ENCODE measurements at places on chromosomes 2 and 18. TPM values are rescaled to one million over a fixed set of nuclear protein-coding genes. Genes with fewer than 3 reads are reported as not detected.
A peak's percentile ranks its signal among the peaks of the same experiment; 100 is the strongest.

Gene PLEKHH2
- total RNA-seq = 2.1 TPM

Gene SDC1
- not detected for total RNA-seq

Gene KCNIP3
- total RNA-seq = not detected

Gene AMER3
- not detected for total RNA-seq

Gene SERPINB13
- not detected for total RNA-seq

Gene SH3BP4
- not detected for total RNA-seq

Gene REEP1
- 0.26 TPM for total RNA-seq

Gene SFXN5
- total RNA-seq = 10.3 TPM

Gene MYO1B
- 2.4 TPM for total RNA-seq

Gene PSMD14
- total RNA-seq = 80.1 TPM

Gene OXER1
- total RNA-seq = 0.13 TPM

Gene ZNF519
- total RNA-seq = 18.4 TPM

Gene ZNF516
- 3.7 TPM for total RNA-seq

Gene ARHGAP25
- 95.9 TPM for total RNA-seq

- ATAC-seq = no peak
Observed at GRCh38 chr2:37457401-37457901, 113.0 kb downstream of the QPCT start.

- ATAC-seq = no peak
Observed at GRCh38 chr2:105248316-105249070, 7.0 kb downstream of the GPR45 start.

GRCh38 chr2:96832754-96833507, 10.9 kb downstream of the ANKRD23 start:
- no peak for ATAC-seq

GRCh38 chr18:58847383-58848071, 17.1 kb upstream of the ZNF532 start:
- ATAC-seq = peak; percentile 23

- peak; percentile 57 for ATAC-seq
Observed at GRCh38 chr2:126720638-126721037, 64.7 kb downstream of the GYPC start.

GRCh38 chr2:191029280-191029950, 15.4 kb upstream of the STAT1 start:
- ATAC-seq = peak; percentile 15

GRCh38 chr2:239445771-239446524, 45.1 kb upstream of the HDAC4 start:
- no peak for ATAC-seq

DNA sequence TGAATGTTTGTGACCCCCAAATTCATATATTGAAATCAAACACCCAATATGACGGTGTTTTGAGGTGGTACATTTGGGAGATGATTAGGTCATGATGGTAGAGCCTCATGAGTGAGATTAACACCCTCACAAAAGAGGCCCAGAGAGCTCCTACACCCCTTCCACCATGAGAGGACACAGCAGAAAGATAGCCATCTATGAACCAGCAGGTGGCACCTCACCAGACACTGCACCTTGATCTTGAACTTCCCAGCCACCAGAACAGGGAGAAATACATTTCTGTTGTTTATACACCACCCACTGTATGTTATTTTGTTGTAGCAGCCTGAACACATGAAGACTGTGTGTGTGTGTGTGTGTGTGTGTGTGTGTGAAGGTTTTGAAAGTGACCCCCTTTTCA, 58.1 kb downstream of the ST3GAL5 start:
- ATAC-seq = no peak

DNA sequence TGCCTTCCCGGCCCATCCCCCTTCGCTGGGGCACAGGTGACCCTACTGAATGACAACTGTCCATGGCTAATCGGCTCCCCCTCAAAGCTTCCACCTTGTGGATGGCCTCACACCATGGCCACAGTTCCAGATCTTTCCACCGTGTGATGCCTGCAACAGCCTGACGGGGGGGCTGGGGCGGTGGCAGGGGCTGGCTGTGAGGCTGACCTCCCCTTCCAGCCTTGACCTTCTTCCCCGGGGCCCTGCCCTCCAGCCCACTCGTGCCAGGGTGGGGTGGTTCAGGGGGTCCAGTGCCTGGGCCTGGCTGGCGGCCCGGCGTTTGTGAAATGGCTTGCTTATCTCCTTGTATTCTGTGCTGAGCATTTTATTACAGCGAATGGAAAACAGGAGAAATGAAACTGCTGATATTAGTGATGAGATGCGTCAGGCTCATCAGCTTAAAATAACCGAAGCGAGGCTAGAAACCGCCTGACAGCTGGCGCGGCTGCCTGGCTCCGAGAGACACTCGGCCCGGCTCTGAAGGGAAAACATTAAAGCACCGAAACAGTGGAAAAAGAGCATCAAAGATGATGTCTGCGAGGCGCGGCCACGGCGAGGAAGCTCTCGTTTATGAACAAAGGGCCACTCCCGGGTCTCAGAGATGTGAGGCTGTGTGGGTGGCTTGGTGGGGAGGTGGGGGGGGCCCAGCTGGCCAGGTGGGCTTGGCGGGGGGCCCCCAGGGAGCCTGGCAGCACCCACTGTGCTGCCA, 916 bp upstream of the PDCD1 start:
- ATAC-seq = peak; percentile 39

- ATAC-seq = no peak
Observed at GRCh38 chr2:32752205-32752604, 124.4 kb downstream of the TTC27 start.

GRCh38 chr2:42907835-42908234, 115.5 kb upstream of the HAAO start:
- ATAC-seq = no peak

DNA sequence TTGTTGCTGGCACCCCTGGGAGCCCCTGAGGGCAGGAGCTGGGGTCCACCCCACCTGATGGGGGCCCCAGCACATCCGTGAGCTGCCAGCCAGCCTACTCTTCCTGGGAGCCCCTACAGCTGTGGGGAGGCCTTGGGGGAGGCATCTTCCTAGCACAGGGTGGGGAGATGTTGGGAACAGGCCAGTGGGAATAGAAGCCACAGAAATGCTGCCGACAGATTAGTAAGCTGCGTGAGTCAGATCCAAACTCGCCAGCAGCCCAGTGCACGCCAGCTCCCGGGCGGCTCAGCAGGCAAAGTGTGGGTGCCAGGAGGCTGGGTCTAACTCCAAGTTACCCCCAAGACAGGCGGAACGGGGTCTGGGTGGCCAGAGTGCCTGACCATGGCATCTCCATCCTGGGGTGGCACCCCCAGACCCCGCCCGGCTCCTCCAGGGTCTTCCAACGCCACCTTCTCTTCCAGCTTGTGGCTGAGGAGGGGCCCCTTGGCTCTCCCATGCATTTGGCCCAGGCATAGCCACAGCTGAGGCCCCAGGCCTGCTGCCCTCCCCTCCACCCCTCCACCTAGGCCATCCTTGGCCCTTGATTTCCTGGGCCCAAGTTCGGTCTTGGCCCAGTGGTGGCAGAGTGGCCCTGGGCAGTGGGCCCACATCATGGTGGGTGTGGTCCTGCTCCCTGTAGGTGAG, 15.3 kb downstream of the CROCC2 start:
- peak; percentile 27 for ATAC-seq

DNA sequence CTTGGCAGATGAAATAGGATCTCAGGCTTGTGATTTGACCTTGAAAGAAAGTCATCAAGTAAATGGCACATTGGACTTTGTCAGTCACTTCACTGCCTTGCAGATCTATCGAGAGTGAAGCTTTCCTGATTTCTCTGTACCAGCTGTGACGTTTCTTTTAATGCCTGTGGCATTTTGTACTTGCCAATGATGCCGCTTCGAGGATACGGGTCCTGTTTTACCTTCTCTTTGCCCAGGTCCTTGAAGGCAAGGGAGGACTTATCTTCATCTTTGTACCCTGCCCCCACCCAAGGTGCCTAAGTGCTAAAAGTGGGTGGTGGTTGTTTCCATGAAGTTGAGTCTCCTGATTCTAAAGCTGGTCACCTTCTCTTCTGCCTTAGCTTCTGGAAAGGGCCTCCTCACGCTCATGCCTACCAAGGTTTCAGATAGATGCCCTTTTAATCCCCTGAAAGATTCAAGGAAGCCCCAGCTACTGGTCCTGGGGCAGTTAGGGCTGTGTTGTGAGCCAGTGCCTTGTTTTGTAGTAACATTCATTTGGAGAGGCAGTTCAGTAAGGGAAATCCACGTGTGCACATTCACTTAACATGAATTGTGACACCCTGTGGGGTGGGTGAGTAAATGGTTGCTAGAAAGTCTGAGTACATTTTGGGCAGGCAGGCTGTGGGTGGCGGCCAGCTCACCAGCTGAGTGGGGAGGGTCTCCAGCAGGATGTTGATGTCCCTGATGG, 6.1 kb downstream of the LBH start:
- peak; percentile 11 for ATAC-seq

GRCh38 chr2:238313289-238313990, 6.9 kb upstream of the TRAF3IP1 start:
- no peak for ATAC-seq

- no peak for ATAC-seq
Observed at GRCh38 chr2:182548031-182548950, 121.5 kb upstream of the PDE1A start.

GRCh38 chr18:79064228-79064627, 5.0 kb upstream of the ATP9B start:
- no peak for ATAC-seq

DNA sequence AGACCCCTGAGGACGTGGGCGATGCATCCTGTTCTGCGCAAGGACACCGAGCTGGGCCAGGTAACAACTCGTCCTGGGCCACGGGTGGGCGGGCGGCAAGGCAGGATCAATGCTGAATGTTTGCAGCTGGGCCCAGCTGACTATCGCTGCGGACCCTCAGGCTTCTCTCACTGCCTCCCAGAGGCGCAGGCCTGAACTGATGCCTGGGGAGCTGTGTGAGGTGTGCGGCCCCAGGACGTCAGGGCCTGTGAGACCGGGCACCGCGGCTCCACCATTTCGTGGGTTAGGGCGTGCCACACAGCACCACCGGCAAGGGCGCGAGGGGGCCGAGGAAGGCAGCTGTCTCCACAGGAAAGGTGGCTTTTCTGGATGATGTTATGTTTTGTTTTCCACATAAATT, 307.4 kb downstream of the NDUFA10 start:
- no peak for ATAC-seq

DNA sequence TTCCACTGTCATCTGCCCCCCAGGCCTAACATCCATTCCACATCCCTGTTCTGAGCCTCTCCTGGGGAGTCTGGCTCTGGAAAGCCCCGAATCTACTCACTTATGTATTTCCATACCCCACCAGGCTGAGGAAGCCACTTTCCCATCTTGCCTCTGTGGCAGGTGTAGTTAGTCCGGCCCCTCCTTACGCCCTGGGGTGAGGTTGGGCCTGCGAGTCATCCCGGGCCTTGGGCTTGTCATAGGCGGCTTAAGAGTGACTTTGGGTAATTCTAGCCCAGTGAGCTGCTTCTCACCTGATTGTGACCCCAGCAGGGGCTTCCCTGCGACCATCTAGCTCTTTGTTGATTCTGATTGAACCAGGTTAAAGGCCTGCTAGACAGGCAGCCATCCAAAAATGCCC, 21.1 kb downstream of the PCARE start:
- no peak for ATAC-seq

DNA sequence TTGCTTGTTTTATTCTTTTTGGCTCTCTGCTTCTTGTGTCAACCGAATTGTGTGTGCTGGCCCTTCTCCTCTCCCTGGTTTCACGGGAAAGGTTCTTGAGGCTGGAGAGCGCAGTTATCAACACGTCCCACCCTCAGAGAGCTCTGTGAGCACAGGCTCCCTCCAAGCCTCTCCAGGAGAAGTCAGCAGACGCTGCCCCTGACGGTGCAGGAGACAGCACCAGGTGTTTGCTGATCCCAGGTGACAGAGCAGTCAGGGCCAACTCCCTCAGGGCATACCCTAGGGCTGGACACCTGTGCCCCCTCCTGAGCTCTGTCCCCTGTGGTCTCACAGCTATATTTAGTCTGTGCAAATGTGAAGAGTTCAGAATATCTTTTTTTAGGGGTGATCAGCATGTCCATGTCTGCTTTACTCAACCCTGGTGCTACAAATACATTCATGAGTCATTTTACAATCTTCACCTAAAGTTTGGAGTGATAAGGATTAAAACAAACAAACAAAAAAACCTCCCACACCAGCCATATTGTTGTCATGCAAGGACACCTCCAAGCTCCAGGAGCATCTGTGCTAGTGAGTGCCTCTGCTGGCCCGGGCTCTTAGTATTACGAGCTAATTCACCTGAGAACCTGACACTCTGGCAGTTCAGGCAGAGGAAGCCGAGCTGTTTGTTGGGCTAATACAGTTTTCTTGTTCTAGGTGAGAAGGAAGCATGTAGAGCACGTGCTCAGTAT, 65.9 kb upstream of the TMEM200C start:
- ATAC-seq = no peak

DNA sequence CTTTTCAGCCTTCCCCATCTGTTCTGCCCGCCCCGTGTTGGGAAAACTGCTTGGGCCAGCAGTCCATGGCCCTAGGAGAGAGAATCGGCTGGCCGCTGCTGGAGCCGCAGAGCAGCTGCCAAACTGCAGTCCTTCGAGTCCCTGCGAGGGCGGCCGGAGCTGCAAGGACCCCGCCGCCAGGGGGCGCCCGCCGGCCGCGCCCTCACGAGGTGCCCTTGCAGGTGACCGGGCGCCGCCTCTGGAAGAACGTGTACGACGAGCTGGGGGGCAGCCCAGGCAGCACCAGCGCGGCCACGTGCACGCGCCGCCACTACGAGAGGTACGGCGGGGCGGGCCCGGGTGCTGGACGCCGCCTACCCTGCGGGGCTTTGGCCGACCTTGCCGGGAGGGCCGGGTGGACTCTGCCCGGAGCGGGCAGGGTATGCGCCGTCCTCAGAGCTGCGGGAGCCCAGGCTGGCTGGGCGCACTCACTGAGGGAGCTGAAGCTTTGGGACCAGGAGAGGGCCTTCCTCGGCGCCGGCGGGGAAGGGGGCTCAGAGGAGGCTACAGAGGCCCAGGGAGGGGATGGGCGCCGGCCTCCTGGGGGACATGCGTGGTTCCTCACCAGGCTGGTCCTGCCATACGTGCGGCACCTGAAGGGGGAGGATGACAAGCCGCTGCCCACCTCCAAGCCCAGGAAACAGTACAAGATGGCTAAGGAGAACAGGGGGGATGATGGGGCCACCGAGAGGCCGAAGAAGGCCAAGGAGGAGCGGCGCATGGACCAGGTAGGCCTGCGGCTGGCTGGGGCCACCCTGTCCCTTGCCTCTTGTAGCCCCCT, 13.6 kb downstream of the ARID5A start:
- ATAC-seq = no peak

DNA sequence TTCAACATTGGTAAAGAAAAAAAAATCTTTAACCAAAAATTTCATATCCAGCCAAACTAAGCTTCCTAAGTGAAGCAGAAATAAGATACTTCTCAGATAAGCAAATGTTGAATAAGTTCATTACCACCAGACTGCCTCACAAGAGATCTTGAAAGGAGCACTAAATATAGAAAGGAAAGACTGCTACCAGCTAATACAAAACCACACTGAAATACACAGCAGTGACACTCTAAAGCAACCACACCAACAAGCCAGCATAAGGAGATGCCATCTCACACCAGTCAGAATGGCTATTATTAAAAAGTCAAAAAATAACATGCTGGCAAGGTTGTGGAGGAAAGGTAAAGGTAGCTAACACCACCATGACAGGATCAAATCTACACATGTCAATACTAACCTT, 74.0 kb upstream of the LHCGR start:
- no peak for ATAC-seq

GRCh38 chr2:134630504-134631159, 88.2 kb downstream of the TMEM163 start:
- ATAC-seq = no peak

GRCh38 chr2:147320146-147320545, 524.7 kb upstream of the ACVR2A start:
- ATAC-seq = no peak
